ENCODE measurements at places on chromosomes 3 and 15. TPM values are rescaled to one million over a fixed set of nuclear protein-coding genes. Genes with fewer than 3 reads are reported as not detected.

GPR156 gene
- not detected for polyA plus RNA-seq

DNA sequence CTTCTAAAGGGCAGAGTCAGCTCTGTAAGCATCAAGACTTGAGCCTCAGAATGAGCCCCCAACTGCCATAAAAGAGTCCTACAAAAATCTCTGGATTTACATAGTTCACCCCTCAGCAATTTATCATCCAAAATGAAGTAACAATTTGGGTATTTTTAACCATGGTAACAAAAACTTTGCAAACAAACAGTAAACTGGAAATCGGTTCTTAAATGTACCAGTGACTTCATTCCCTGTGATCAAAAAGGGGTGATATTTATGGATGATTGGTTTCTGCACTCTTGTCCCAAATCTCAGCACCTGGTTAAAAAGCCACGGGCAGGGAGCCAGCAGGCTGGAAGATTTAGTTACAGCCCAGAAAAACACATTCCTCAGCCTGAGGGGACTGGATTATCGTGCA, 73.6 kb downstream of the TFG start:
- no peak for DNase-seq

PLA2G4E gene
- polyA plus RNA-seq, result not detected

DNA sequence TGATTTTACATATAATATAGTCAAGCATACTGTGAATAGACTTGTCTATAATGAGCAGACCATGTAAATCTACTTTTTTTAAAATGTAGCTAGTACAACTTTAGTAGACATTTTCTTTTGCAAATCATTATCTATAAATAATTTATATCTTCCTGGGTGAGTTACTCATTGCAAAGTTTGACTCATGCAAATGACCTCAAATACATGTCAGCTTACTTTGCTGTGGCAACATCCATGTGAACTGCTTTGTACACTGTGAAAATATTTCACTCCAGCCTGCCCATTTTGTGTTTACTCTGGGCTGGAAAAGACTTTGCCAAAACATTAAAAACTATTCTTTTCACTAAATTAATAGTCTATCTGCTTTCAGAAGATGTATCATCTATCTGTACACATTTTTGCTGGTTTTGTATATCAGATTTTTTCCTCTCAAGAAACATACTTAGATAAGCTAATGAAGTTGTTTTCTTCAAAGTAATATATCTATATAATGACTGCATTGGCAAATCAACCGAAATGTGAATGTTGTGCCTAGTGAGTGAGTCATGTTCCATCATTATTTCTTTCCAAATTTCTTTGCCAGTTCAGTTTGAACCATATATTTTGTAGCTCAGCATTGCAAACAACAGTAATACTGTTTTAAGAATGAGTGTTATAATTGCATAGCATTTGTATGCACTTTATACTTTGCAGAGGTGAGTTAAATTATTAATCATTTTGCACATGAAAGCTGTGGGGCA, 26.5 kb downstream of the IGSF10 start:
- no peak for DNase-seq

ATP10A gene
- polyA plus RNA-seq, result 1.0 TPM

- no peak for DNase-seq
Observed at GRCh38 chr15:75211436-75212199, 9.9 kb downstream of the C15orf39 start.

CCR4 gene
- polyA plus RNA-seq, result 0.28 TPM

DNA sequence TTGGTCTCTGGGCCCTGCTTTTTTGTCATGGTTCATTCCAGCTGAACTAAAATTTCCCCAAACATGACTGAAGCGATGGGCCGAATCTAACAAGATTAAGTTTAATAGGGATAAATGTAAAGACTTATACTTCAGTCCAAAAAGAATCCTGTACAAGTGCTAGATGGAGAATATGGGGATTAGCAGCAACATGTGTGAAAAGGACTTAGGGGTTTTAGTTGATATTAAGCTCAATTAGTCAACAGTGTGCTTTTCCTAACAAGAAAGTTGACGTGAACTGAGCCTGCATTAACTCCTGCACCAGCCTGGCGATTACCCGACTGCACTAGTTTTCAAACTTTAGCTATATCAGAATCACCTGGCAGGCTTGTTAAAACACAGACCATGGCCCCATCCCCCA, 61.0 kb upstream of the BBX start:
- DNase-seq, result no peak

DNA sequence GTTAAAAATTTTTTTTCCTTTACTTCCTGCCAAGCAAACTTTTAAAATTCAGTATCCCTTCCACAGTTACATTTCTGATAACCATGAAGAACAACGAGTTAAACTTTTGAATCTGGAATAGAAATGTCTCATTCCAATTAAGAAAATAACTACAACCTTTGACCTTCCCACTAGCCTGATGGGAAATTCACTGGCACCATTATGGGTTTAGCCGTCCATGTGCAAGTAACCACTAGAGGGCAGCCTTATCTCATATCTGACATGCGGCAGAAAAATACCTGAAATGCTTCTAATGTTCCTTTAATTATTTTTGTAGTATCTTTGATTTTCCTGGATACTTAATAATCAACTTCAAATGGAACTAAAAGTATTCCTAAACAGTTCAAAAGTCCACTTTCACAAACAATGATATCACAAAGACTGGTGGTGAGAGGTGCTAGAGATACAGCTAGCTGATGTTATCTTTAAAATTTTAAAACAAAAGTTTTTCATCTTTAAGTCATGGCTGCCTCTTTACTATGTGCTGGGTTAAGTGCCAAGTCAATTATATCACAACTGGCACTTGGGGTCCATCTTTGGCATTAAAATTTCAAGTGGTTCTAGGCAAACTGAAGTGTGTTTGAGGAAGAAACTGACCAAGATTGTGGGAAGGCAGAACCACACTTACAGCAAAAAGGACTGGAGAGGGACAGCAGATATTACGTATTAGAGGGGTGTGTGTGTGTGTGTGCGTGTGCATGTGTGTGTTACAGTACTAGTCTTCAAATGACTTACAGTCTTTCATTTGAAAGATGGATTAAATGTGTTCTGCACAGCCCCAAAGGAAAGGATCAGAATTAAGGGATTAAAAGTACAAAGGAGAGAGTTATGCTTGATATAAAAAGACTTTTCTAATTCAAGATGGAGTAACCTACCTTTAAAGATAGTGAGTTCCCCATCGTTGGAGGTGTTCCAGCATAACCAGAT, 107.1 kb upstream of the ICE2 start:
- no peak for DNase-seq
